ENCODE measurements at places on chromosomes 2 and 18.

- no peak for DNase-seq
These were observed 172.2 kb upstream of the MYO3B start for GRCh38 chr2:170005702-170006101.

GRCh38 chr2:74551942-74552913 is 1.5 kb downstream of the LOXL3 start:
- no peak for DNase-seq

DNA sequence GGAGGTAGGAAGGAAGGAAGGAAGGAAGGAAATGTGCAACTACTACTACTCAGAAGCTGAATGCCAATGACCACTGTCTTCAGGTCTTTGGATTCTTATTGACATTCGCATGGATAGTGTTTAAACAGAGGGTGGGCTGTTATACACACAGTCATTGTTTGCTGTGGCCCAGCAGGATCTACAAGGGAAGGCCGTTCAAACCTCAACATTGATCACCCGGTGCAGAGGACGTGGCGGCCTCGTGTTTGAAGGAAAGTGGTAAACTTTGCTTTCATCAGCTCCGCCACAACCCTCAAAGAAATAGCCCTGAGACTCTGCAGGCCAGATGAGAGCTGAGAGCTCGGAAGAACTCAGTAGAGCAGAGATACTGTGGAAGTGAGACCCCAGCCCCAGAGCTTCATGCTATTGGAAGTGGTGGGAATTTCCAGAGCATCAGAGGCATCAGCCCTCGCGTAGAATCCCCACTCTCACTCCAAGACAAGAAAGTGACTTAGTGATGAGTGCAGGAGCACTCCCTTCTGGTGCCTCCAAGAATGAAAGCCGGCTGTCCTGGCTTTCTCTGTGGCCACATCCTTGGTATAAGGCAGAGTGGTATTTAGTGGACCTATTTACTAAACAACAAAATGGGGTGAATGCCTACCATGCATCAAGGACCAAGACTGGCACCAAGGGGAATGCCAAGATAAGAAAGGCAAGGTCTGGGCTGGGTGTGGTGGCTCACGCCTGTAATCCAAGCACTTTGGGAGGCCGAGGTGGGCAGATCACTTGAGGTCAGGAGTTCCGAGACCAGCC is 10.1 kb upstream of the ROCK2 start:
- DNase-seq: no peak

DNA sequence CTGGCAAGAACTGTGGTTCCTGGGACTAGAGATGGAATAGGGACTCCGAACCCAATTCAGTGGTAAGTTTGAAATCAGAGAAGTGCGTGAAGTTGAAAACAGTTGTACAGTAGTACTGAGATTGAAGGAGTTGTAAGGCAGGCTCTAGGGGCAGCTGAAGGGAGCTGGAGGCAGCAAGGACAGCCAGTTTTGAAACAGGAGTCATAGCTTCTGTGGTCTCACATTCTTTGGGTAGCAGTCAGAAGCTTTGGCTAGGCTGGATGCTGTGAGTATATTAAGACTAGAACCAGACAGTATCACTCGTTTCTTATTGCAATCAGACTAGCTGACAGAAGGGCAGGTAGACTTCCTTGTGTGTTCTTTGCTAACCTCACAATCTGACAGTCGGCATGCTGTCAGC is 64.5 kb upstream of the ADAM23 start:
- DNase-seq: no peak

GRCh38 chr2:128686881-128687555 is 368.4 kb upstream of the HS6ST1 start:
- no peak for DNase-seq

DNA sequence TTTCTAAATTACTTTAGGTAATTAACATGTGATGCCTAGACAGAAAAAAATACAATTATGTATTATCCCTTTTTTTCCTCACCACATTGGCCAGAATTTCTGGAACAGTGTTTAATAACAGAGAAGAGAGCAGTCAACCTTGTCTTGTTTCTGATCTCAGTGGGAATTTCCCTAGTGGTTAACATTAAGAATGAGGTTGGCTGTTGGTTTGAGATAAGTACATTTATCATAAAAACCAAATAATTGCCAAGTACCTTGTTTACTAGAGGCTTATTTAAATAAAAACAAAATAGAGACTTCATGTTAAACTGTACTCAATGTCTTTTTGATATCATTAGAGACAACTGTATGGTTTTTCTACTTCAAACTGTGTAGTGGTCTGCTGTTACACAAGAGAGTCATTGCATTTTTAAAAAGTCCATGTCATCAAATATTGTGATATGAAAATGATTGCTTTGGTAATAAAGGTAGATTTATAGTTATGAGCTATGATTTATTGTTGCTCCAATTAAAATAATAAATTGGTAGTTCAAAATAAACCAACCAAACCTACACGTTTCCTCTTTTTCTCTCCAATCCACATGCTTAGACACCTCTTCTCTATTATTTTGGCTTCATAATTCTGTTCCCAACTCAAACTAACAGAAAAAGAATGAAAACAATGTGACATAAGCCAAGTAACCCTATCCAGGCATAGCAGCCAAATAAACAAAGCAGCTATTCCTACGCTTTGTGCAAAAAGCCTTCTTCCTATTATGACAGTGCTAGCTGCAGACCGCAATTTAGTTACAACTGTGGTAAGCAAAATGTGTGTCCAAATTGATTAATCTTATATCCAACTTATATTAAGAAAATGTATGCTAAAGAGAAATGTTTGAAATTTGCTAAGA is 20.9 kb upstream of the TANK start:
- DNase-seq: no peak

DNA sequence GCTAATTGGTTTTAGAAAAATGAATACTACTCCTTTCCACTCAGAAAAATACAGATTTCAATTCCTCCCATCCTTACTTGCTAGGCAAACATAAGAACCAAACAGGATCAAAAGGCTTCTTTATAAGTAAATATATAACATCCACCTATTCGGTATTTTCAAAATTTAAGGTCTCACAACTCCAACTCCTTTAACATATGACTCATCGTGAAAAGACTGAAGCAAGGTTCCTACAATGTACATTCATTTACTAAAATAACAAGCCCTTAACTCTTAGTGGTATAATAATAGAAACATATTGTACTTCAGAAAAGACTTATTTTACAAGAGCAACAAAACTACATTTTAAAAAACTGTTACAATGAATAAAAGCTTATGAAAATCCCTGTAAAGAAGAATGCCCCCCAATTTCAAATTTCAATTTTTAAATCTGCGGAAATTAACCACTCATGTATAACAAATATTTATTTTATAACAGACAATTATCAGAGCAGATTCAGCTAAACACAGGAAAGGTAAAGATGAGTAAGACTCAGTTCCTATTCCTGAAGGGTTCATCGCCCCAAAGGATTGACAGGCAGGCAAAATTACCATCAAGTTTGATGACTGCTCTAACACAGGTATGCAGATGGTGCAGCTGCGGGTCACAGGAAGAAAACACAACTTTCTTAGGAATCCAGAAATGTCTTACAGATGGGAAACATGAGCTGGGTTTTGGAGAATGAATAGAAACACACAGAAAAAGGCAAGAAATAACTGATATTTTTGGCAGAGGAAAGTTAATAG is 96.4 kb downstream of the COBLL1 start:
- DNase-seq: no peak

DNA sequence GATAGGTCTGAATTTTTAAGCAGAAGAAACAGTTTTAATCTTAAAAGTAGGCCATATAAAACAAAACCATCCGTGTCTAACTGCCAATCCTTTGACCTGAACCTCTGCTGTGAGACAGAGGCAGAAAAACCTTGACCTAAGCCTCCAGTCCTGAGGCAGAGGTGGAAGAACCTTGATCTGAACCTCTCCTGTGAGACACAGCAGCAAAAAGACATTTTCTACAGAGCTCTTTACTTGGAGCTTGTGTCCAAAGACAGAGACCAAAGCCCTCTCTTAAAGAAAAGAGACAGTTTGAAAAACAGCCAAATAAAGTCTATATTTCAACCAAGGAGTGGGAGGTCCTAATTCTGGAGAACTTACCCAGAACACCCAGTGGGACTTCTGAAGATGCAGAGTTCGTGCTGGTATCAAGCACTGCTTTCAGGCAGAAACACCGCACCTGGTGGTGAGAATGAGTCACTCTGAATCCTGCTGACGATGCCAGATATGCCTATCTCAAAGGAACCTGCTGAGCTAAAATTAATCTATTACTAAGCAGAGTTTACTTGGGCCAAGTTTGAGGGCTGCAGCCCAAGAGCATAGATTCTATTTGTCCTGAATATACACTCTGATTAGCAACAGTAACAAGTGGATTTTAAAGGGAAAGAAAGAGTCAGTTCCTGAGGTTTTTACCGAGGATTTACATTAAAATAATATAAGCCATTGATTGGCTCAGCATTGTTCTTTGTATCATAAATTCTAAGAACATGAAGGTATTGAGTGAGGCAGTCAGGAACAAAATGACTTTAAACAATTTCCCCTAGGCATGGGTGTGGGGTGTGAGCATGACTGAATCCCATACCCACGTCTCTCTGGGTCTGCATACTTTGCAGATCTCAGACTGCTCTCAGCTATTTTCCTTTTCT is 806.4 kb downstream of the TRIB2 start:
- no peak for DNase-seq

DNA sequence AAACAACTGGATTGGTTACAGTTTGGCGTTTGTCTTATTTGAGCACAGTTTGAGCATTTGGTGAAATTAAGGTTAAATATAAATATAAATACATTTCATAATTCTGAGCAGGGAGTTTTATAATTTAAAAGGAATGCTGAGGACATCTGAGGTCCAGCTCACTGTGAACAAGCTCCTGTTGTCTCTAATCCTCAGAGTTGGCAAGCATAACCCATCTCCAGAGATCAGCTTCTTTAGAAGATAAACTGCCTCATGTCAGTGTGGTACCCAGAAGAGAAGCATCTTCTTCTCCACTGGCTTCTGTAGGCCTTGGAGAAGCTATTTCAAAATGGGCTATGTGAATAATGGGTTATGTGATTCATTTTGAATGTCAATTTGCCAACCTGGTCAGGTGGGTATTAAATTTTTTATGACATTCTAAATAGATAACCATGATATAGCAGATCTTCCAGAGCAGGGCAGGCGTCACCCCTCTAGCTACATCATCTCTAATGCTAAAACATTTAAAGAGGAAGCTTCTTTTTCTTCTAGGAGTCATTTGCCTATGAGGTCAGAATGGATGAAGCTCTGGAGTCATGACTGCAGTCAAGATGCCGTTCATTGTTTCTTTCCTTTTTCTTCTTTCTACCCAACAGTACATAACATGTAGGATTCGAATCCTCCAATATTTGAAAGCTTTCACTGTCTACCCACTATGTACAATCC is 324.0 kb downstream of the RNF144A start:
- no peak for DNase-seq
